Motor neuron (in vitro differentiated cells): ENCODE measurements at places on chromosomes 2 and 18.

- no peak for ATAC-seq
These were observed 438.7 kb upstream of the SALL3 start for GRCh38 chr18:78540636-78541529.

GRCh38 chr2:216371721-216372702 lies at the start of gene MARCHF4:
TSS of gene MARCHF4 (minus strand) at chr2:216372483. CDS start at chr2:216370260, 2,223 bp downstream.
- ATAC-seq: peak; percentile 80

DNA sequence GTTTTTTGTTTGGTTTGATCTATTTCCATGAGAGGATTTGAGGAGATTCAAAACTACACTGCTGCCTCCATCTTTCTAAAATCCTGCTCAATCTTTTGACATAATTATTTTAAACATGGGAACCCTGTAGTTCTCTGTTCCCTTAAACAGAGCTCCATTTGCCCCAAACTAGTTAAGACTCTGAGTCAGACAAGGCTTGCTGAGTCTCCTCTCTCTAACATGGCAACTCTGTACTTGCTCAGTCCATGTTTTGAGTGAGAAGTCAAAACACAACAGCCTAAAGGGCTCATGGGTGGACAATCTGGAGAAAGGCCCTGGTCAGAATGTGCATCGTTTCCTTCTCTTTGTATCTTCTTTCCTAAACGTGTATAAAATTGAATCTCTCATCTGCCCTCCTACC lies 7.1 kb upstream of the STAMBP start:
- ATAC-seq: no peak

GRCh38 chr2:43059183-43059897 lies 167.1 kb downstream of the ZFP36L2 start:
- ATAC-seq: peak; percentile 42

DNA sequence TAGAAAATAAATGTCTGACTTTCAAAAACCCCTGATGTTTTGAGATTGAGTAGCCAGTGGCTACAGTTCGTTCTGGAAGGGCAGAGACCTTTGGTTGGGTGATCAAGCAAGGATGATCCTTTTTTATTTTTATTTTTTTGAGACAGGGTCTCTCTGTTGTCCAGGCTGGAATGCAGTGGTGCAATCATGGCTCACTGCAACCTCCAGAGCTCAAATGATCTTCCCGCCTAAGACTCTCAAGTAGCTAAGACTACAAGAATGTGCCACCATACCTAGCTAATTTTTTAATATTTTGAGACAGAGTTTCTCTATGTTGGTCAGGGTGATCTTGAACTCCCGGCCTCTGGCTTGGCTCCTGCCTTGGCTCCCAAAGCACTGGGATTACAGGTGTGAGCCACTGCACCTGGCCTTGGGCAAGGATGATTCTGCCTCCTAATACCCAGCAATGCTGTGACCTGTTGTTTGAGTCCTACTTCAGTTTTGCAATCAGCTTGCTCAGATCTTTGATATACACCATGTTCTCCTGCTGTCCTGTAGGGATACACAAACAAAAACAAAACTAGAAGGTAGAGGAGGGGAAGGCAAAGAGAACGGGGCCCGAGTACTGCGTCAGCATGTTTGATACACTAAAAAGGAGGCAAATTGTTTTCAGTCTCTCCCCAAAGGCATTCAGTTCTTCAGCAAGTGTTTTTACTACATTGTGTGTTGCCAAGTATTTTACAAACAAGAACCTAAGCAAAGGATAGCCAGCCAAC lies 59.2 kb upstream of the LYPD6B start:
- ATAC-seq: no peak

GRCh38 chr2:68775272-68775842 lies 40.7 kb downstream of the ARHGAP25 start:
- no peak for ATAC-seq

DNA sequence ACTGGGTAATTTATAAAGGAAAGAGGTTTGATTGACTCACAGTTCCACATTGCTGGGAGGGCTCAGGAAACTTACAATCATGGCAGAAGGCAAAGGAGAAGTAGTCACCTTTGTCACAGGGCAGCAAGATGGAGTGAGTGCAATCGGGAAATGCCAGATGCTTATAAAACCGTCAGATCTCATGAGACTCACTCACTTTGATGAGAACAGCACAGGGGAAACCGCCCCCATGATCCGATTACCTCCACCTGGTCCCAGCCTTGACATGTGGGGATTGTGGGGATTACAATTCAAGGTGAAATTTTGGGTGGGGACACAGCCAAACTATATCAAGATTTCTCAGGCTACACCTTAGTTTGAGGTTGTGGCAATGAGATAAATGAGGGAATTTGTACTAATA lies 54.9 kb downstream of the AKAIN1 start:
- no peak for ATAC-seq

DNA sequence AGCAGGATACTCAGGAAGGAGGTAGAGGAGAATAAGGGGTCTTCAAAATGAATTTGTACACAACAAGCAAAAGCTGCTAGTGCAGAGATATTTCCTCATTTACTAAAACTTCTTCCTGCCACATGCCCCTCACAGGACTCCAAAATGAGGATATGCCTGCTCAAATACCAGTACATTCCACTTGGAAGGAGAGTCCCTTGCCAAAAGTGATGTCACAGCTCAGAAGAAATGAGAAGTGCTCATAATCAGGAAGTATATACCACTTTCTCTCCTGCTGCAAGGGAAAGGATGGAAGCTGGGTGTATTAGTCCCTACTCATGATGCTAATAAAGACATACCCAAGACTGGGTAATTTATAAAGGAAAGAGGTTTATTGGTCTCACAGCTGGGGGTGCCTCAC lies 87.7 kb upstream of the FSHR start:
- ATAC-seq: no peak

DNA sequence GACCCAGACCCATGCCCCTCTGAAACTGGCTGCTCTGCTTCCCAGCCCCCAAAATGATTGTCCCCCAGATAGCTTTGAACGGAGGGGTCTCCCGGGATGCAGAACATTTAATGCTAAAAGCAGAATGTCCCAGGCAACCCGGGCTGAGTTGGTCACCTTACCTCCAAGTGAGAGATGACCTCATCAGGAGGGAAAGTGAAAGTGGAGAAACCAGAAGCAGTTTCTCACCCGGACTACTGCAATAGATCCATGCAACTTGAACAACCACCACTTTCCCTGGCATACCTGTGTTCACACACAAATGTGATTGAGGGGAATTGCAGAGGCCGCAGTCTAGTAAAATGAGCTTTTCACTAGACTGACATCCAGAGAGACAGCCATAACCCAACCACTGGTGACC lies 75.3 kb upstream of the NPAS2 start:
- ATAC-seq: no peak

- ATAC-seq: peak; percentile 77
These were observed 193.7 kb upstream of the ID2 start for GRCh38 chr2:8488001-8488738.

GRCh38 chr2:44970846-44971450 lies 29.4 kb downstream of the SIX3 start:
- ATAC-seq: no peak

DNA sequence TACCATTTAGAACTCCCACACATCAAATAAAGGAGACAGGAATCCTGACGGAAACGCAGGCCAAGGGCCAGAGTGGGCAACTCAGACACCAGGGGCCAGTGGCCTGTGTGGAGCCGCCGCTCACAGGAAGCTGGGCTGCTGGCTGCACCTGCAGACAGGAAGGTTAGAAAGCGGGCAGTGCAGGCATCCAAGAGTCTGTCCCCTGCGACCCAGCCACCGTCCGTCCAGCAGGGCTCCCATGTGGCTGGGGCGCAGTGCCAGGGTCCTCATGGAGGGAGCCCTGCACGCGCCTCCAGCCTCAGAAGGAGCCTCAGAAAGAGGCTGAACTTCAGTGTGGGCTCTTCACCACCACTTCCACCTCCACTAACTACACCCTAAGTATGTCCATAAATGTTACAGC lies 2.5 kb upstream of the ANO7 start:
- no peak for ATAC-seq

GRCh38 chr18:9417073-9417851 lies 58.1 kb upstream of the RALBP1 start:
- ATAC-seq: peak; percentile 87

- no peak for ATAC-seq
These were observed 26.9 kb upstream of the TNS1 start for GRCh38 chr2:218029366-218030360.

- ATAC-seq: no peak
These were observed 22.4 kb downstream of the LRRFIP1 start for GRCh38 chr2:237649541-237650454.

DNA sequence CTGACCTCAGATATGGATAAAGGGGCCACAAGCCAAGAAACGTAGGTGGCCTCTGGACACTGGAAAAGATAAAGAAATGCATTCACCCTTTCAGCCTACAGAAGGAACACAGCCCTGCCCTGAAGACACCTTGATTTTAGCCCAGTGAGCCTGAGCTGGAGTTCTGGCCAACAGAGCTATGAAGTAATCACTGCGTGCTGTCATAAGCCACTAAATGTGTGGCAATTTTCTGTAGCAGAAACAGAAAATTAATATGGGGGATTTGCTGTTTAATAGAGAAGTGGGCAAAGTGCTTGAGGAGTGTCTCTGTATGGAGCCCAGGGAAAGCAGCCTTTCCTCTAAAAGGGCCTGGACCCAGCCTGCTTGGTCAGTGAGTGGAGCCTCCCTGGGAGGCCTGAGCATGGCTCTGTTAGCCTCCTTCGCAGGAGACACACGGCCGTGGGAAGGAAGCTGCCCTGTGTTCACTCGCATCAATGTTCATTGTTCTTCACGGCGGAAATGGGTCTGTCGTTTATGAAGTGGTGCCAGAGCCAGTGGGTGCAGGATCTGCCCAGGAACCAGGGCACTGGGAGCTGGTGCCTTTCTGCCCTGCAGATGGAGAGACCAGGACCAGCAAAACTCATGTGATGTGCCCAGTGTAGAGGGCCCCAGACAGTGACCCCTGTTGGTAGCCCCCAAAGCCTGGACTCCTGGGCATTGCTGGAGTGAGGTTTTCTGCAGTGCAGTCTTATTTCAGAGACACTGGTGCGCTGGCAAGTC lies 268.9 kb downstream of the NDUFA10 start:
- ATAC-seq: peak; percentile 9

DNA sequence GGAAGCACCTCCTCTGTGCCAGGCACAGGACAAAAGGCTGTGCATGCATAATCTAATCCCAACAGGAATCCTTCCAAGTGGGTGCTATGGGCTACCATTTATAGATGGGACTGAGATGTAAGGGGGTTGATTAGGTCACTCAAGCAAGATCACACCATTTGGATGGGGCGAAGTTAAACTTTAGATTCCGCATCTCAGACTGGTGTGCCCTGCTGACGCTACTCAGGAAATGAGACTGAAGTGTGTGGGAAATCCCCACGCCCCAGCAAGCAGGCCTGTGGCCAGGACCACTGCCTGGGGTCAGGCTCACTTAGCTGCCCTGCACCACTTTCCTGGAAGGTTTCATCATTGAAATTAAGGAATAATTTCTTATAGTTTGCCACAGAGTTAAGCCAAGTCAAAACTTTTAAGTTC lies 70.5 kb upstream of the PPP1CB start:
- ATAC-seq: peak; percentile 19

DNA sequence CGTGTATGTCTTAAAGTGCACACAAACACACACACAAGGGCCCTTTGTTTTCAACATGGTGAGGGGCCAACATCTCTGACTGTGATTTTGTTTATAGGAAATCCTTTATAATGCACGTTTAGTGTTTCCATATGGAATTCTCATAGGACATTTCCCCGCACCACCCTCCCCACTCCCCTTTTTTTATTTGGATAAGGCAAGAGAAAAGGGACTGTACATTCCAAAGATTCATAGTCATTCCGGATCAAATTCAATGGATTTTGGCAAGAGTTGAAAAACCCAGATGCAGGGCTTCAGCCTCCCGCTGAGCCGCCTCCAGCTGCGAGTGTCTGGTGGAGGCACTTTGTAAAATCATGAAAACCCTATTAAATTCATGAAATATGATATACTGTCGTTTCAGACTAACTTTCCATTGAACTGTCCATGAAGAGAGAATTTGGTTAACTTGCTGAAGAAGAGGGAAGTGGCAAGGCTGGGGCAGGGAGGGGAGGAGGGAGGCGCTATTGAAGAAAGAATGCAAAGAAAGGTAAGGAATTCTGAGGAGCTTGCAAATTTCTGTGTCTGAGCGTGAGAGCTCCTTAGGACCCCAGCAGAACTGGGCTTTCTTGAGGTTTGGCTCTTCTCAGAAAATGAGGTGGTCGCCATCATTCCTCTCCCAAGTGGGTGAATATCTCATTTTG lies 25.8 kb upstream of the SLC14A2 start:
- peak; percentile 77 for ATAC-seq

- peak; percentile 31 for ATAC-seq
These were observed 793 bp downstream of the NR4A2 start for GRCh38 chr2:156331572-156332283.

DNA sequence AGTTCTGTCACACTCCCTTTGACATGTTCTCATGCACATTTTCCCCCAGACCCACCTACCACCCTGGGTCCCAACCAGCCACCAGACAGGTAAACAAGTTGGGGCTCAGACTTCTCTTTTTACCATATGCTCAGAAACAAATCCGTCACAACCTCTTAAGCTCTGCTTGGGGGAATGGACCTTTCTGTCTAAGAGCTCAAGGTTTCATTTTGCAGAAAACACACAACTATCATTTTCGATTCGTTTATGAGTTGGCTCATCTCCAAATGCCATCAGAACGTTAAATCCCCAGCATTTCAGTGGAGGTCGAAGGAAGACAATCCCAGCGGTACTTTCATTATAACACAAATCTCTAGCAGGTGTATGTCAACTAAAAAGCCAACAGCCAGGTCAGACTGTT lies 30.6 kb upstream of the NCK2 start:
- ATAC-seq: no peak

GRCh38 chr2:232137356-232138147 lies 176.0 kb downstream of the DIS3L2 start:
- ATAC-seq: no peak

DNA sequence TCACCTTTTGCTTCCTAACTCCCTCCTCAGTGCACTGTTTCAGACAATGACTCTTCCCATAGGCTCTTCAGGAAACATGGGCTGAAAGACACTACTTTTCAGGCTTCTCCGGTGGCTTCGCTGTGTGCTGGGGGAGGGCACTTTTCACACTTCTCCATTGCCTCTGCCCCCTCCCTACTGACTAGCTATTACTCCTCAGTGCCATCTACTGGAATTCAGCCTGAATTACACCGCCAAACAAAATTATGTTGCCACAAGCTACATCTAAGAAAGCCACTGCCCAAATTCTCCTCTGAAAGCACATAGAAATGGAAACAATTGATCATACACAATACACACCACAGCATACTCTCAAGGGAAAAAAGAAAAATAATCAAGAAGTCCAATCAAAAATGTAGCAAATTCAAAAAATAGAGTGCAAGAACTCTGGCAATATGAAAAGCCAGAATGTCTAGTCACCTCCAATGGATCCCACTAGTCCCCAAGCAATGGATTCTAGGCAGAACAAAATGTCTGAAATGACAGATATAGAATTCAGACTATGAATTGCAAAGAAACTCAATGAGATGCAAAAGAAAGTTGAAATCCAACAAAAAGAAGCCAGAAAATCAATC lies 1139.4 kb upstream of the GYPC start:
- no peak for ATAC-seq

- peak; percentile 12 for ATAC-seq
These were observed 840.6 kb upstream of the SALL3 start for GRCh38 chr18:78138983-78139496.

DNA sequence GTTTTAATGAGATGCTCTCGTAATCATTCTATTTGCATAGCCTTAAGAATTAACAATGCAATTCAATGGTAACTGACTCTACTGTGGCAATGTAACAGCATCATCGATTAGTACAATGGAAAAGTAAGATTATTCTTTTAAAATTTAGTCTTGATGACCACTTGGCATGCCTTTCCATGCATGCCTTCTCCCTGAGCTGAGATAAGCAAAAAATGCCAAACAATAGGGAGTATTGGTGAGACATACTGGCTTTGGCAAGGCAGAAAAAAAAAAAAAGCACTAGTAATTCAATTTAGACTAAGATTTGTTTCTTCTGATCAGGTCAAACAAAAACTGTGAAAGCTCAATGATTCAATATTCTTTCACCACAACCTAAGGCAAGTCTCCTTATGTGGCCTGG lies 110.8 kb upstream of the TRIB2 start:
- no peak for ATAC-seq
